Activated gamma-delta T cell treated with Interleukin-2 at 50 U/mL for 16 hours (primary cell): ENCODE measurements at places on chromosomes 11 and 22.

GRCh38 chr11:86486261-86487030 lies 111.8 kb downstream of the CCDC81 start:
- no peak for DNase-seq

DNA sequence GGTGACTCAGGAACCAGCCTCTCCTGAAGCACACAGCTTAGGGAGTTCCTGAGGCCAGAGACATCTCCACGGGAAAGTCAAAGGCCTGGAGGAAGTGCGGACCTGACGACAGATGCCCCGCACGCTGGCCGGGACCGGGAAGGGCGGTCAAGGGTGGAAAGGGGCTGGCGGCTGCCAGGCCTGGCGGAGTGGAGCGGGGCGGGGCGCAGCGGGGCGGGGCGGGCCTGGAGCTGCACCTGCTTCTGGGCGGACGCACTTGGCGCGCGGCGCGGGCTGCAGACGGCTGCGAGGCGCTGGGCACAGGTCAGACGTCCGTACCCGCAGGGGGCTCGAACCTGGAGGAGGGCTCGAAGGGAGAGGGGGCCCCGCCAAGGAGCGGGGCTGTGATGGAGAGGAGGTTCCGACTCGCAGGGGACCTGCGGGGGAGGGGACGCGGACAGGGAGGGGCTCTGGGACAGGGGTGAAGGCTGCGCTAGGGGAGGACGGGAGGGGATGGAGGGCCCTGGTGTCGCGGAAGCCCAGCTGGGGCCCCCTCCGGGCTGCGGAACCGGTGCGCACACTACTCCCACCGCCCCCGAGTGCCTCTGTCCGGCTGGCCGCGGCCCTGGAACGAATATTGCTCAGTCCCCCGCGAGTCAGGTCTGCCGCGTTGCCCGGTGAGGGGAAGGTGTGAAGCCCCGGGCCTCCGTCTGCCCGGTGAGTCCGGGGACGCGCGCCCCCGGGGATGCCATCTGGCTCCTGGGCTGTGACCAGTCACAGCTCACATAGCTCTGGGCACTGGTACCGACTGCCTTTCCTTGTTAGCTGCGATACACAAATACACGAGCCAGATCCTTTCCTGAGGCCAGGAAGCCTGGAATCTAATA lies at the start of gene TMEM45B:
Gene TMEM45B (plus strand): TSS at position 253 of the 866 bp plus-strand sequence. CDS start 36,635 bp downstream, outside the sequence.
- DNase-seq = peak; percentile 4

- DNase-seq = peak; percentile 54
These were observed 109.8 kb downstream of the BCR start for GRCh38 chr22:23289851-23290724.

GRCh38 chr11:26348776-26349175 lies 16.8 kb downstream of the ANO3 start:
- DNase-seq = no peak

DNA sequence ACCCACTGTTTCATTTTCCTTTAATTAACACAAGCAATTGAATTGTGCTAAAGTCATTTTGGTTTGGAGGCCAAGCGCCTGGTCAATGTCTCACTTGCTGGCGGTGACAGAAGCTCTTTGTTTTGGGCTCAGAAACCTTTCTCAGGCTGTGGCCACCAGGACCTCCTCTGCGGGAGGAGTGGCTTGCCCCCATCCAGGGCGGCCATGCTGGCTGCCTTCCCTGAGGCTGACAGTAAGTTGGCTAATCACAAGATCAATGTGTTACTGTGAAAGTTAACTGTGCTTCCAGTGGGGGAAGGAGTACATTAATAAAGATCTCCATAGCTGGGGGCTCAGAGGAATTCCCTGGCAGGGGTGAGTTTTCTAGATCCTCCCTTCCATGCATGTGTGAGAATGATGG lies 1074.5 kb downstream of the NTM start:
- DNase-seq = no peak

DNA sequence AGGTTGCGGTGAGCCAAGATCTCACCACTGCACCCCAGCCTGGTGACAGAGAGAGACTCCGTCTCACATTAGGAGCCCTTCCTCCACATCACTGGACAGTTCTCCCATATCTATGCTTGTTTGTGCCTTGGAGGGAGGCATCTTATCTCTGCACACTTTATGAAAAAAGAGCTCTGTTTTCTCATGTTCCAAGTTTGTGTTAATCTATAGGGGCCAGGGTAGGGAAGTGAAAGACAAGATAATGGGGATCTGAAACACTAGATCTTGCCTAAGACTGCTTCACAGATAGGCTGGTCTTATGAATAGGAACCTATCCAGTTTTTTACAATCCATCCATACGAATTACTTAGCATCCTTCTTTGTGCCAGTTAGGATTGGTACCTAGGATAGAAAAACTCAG lies 17.1 kb downstream of the OR6Q1 start:
- no peak for DNase-seq

DNA sequence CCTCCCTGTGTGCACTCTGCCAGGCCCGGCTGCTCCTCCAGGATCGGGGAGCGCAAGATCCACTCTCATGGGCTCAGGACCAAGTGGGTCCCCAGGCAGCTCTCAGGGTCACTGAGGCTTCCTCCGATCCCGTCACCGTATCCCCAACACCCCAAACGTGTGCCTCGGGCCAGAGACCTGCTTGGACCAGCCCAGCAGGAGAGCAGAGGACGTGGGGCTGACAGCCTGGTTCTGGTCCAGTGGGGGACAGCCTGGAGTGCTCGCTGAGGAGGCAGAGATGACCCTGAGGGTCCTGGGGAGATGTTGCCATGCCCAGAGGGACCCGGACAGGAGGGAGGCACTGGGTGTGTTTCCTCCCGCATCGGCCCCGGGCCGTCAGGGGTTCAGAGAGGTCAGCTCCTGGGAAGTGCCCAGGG lies 1402.6 kb downstream of the BRD1 start:
- no peak for DNase-seq

GRCh38 chr22:50276143-50276542 lies 6.0 kb upstream of the MAPK11 start:
- no peak for DNase-seq

DNA sequence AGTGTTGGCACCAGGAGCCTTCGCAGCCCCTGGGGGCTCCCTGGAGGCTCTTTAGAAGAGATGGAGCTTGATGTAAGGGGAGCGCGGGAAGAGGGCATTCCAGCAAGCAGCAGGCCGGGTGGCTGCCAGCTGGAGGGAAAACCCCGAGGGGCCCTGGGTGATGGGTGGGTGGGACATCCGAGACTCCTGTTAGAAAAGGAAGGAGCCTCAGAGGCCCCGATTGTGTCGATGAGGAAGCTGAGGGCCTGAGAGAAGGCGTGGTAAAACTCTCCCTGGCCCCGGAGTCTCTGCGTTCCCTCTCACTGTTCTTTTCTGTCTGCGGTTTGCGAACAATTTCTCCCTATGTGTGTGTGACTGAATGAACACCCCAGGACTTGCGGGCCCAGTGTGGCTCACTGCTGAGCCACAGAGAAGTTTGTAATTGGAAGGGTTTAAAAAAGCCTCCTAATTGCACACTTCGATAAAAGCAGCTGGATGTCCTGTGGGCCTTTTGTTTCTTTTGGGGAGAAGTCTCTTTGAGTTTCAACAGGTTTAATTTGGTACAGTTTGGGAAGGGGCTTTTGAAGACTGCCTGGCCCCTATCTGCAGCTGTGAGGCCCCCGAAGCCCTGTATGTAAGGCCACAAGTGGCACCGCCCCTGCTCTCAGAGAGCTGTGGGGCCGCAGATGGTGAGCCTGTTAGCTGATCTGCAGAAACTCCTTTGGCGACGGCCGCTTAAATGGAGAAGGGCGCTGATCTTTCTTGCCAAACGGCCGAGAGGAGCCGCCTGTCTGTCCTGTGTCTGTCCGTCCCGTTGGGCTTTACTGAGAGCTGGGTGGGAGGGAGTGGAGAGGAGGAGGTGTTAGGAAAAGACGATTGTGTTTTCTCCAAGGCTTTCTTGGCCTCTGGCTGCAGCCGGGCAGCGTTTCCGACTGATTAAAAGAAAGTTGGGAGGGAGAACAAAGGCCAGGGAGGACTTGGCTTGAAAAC lies 2.0 kb downstream of the FBLN1 start:
- no peak for DNase-seq

DNA sequence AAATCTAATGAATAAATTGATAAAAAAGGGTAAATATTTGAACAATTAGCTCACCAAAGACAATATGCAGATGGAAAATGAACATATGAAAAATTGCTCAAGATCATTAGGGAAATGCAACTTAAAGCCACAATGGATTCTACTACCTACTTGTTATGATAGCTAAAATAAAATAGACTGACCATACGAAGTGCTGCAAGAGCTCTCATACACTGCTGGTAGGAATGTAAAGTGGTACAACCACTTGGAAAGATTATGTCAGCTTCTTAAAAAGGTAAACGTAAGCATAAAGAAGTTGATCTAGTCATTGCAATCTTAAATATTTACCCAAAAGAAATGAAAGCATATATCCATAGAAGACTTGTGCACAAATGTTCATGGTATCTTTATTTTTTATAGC lies 504.2 kb upstream of the ARHGAP42 start:
- no peak for DNase-seq

DNA sequence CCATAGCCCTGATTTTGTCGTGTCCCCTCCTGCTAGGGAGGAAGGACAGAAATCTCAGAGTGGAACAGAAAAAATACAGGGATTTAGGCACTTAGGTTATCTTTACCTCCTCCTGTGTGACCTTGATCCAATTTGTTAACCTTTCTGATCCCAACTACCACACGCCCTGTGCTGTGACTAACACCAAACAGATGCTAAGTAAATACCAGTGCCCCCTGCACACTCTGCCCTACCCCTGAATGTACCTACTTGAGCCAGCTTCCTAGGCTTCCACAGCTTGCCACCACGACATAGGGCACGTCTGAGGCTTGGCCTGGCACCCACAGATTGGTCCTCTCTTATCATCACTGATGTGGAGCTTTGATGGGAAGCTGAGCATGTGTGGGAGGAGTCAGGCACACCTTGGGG lies 9.2 kb downstream of the MYO18B start:
- DNase-seq = no peak

DNA sequence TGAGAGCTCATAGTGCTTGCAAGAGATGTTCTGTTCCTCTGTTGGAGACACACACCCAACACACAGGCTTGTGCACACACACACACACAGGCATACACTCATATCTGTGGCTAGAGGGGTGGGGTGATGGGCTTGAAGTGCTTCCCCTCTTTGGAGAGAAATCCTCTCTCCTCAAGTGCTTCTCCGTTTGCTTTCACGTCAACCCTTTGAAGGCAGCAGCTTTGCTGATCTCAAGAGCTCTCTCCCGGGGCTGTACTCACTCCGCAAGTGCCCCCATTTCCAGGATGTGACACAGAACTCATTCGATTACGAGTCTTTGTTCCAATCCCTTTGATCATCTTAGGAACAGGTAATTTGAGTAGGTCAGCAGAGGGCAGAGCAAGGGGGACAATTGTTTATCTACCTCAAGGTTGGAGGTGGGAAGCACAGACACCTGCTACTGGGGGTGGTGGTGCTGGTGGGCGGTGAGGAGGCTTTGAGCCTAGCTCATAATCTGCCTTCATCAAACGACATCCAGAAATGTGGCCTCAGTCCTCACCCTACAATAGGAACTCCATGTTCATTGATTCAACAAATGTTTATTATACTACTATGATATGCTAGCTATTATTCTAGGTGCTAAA lies 529.8 kb upstream of the CADM1 start:
- no peak for DNase-seq

- DNase-seq = no peak
These were observed 7.3 kb downstream of the OAF start for GRCh38 chr11:120217941-120218694.

DNA sequence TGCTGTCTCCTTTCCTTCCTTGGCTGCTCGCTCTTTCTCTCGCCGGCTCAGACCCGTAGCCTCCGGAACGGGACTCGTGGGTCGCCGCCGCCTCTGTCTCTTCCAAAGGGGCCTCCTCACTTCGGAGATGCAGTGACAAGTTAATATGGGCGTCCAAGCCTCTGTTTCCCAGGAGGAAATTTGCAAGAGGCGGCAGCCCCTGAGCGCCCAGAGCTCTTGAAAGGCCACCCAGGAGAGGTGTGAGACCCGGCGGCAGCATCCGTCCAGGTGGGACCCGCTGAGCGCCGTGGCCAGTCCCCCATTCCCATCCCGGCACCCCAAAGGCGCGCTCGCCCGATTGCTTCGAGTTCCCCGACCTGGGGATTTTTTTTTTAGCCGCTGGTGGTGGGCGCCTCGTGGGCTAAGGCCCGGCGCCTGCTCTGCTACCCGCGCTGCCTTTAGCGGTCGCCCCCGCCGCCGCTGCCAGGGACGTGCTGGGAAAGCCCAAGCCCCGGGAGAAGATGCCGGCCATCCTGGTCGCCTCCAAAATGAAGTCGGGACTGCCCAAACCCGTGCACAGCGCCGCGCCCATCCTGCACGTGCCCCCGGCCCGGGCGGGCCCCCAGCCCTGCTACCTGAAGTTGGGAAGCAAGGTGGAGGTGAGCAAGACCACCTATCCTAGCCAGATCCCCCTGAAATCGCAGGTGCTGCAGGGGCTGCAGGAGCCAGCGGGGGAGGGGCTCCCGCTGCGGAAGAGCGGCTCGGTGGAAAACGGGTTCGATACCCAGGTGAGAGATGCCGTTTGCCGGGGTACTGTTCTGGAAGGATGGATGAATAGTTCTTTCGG lies 772 bp downstream of the NAV2 start:
- DNase-seq = no peak

DNA sequence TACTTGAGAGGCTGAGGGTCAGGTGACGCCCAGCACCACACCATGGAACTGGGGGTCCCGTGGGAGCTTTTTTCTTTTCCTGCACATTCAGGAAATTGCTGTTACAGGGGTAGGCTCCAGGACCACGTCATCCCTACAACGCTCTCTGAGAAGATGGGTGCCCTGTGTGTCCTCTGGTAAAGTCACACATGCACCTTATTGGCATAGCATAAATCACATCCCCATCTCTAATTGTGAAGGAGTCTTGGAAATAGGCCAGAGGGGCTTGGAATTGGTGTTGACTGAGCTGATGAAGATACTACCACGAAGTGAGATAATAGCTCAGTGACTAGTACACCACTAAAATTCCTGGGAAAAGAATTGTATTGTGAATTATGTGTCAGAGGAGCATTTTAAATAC lies 57.6 kb downstream of the TNRC6B start:
- no peak for DNase-seq

GRCh38 chr11:76799066-76799804 lies 16.1 kb downstream of the TSKU start:
- peak; percentile 74 for DNase-seq

GRCh38 chr11:115674176-115674936 lies 170.1 kb upstream of the CADM1 start:
- no peak for DNase-seq

GRCh38 chr11:63837027-63837688 lies 1.8 kb upstream of the MARK2 start:
- DNase-seq = peak; percentile 77

- DNase-seq = no peak
These were observed 1074.9 kb downstream of the OPCML start for GRCh38 chr11:132457445-132457844.
